Upper lobe of right lung (tissue), 1 donor: ENCODE measurements at places on chromosomes 6 and 20. TPM values are rescaled to one million over a fixed set of nuclear protein-coding genes. Genes with fewer than 3 reads are reported as not detected.

- H3K27me3 ChIP-seq, result no peaks in the 10 kb centered on the region
- DNase-seq, result no peak
- H3K4me3 ChIP-seq, result no peak overlapping the region
- H3K4me1 ChIP-seq, result no peaks in the 10 kb centered on the region
- H3K27ac ChIP-seq, result no peak overlapping the region
Measured at GRCh38 chr6:89750338-89750737, 69.3 kb downstream of the MDN1 start.

DNA sequence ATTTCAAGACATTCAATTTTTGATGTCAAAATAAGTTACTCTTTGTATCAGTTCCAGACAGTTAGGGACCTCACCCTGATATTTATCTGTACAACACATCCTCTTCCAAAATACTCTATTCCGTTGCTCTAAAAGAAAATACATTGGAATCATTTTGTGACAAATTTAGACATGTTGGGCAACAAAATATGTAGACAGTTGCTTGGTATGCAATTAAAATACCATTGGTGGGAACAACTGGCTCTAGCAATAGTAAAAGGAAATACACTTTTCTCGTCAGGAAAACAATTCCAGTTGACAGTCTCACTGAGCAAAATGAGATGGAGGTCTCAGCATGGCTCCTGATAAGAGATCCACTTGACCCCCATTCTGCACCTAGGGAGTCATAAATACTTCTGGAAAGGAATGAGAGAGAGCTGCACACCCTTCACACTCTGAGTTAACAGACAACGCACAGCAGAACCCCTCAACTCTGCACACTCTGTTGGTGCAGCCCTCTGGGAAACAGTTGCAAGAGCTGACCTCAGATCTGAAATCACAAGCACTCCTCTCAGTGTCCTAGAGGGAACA, 171.3 kb upstream of the NT5E start:
- no peaks in the 10 kb centered on the region for H3K36me3 ChIP-seq
- H3K4me1 ChIP-seq, result no peaks in the 10 kb centered on the region
- no peak overlapping the region for H3K27ac ChIP-seq

The IL20RA gene
- 13.3 TPM for total RNA-seq

- no peaks in the 10 kb centered on the region for H3K4me1 ChIP-seq
- no peak overlapping the region for H3K27ac ChIP-seq
- no peaks in the 10 kb centered on the region for H3K27me3 ChIP-seq
- H3K36me3 ChIP-seq, result no peaks in the 10 kb centered on the region
- no peak overlapping the region for H3K4me3 ChIP-seq
Measured at GRCh38 chr6:13550656-13551055, 23.7 kb upstream of the SIRT5 start.

DNA sequence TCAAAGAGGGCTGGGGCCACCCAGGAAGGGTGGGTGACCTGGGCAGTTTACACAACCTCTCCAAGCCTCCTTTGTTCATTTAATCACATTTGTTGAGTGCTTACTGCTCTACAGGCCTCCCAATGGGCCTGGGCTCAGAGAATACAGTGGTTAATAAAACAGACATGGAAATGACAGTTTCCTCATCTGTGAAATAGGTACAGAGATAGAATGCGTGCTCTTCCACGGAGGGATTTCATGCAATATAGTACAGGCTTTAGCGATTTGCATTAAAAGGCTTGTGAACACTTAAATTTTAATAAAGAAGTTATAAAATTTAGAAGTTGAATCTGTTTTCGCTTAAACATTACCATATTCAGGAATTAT, 802 bp upstream of the FERMT1 start:
- H3K27ac ChIP-seq, result peak overlapping the region; percentile 51
- H3K27me3 ChIP-seq, result peaks cover 6% of the 10 kb centered on the region
- H3K4me1 ChIP-seq, result peaks cover 11% of the 10 kb centered on the region
- no peak for DNase-seq

The PRL gene
- total RNA-seq, result not detected

GRCh38 chr20:46056970-46057855, 28.2 kb downstream of the SLC12A5 start:
- H3K4me3 ChIP-seq, result no peak overlapping the region
- H3K36me3 ChIP-seq, result peaks cover 26% of the 10 kb centered on the region
- DNase-seq, result no peak
- H3K4me1 ChIP-seq, result peaks cover 34% of the 10 kb centered on the region
- H3K27me3 ChIP-seq, result peaks cover 30% of the 10 kb centered on the region

The TBP gene
- total RNA-seq, result 12.8 TPM

GRCh38 chr20:46893877-46894578, 615 bp upstream of the EYA2 start:
- no peak overlapping the region for H3K4me3 ChIP-seq
- no peaks in the 10 kb centered on the region for H3K36me3 ChIP-seq
- H3K27me3 ChIP-seq, result peaks cover 54% of the 10 kb centered on the region
- no peaks in the 10 kb centered on the region for H3K4me1 ChIP-seq

The LY6G6F gene
- total RNA-seq, result not detected

The GNMT gene
- 1.4 TPM for total RNA-seq

The HELZ2 gene
- 53.3 TPM for total RNA-seq

DNA sequence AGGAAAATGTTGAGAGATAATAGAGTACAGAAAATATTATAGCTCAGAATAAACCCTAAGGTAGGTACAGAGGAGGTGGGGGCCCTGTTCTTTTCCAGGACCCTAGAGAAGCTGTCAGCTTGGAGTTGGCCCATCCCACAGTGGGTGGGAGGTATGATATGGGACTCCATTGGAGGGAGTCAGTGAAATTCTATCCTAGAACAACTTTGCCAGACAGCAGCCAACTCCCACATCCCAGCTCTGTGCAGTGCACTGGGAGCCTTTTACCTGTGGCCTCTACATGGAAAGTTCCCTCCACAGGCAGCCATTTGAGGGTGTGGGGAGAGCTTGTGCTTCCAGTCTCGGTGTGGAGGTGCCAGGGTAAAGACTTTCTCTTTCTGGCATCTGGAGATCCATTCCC, 36.8 kb upstream of the CLIC5 start:
- no peaks in the 10 kb centered on the region for H3K36me3 ChIP-seq
- H3K27ac ChIP-seq, result peak overlapping the region; percentile 65
- DNase-seq, result no peak
- H3K27me3 ChIP-seq, result no peaks in the 10 kb centered on the region
- peaks cover 27% of the 10 kb centered on the region for H3K4me1 ChIP-seq

DNA sequence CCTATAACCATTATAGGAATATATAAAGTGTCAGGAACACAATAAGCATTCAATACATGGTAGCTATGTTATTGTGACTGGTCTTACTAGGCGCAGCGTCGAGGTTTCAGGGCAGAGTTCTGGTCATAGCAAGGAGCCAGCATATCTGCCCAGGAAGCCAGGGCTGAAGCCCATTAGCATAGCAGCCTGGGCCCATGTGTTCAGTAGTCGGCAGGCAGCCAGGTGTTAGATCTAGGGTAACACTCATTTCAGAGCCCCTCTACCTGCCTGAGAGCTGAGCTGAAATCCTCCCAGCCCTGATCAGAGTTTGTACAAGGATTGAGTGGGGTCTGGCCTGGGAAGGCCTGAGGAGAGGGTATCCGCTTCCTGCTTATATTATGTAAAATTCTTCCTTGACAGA, 32.1 kb downstream of the C20orf173 start:
- H3K4me3 ChIP-seq, result no peak overlapping the region
- H3K36me3 ChIP-seq, result peaks cover 91% of the 10 kb centered on the region
- no peak for DNase-seq
- no peaks in the 10 kb centered on the region for H3K4me1 ChIP-seq

DNA sequence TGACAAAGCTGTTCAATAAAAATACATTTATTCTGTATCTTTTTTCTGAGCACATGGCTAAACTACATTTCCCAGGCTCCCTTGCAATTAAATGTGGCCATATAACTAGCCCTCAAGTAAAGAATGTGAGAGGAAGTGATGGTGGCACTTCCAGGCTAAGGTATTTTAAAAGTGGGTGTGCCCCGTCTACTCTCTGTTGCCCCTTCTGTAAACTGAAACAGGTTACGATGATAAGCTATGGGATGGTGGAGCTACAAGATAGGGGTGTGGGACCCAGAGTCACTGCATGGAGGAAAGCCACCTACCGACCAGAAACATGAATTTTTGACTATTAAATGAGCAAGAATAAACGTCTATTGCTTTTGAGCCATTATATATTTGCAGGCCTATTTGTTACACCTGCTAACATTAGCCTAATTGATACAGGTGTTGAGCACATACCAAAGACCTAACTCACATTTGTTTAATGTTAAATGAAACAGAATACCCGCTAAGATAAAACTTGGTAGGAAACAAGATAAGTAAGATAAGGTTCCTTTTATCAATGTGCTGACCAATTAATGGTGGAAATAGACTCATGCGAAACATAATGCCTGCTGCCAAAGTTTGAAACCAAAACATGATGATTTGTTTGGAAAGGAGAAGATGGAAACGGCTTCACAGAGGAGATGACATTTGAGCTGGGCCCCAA, 3.1 kb downstream of the FYN start:
- no peaks in the 10 kb centered on the region for H3K27me3 ChIP-seq
- no peak overlapping the region for H3K27ac ChIP-seq
- H3K36me3 ChIP-seq, result no peaks in the 10 kb centered on the region
- peaks cover 19% of the 10 kb centered on the region for H3K4me1 ChIP-seq

The TSPO2 gene
- not detected for total RNA-seq

The TINAG gene
- total RNA-seq, result not detected

DNA sequence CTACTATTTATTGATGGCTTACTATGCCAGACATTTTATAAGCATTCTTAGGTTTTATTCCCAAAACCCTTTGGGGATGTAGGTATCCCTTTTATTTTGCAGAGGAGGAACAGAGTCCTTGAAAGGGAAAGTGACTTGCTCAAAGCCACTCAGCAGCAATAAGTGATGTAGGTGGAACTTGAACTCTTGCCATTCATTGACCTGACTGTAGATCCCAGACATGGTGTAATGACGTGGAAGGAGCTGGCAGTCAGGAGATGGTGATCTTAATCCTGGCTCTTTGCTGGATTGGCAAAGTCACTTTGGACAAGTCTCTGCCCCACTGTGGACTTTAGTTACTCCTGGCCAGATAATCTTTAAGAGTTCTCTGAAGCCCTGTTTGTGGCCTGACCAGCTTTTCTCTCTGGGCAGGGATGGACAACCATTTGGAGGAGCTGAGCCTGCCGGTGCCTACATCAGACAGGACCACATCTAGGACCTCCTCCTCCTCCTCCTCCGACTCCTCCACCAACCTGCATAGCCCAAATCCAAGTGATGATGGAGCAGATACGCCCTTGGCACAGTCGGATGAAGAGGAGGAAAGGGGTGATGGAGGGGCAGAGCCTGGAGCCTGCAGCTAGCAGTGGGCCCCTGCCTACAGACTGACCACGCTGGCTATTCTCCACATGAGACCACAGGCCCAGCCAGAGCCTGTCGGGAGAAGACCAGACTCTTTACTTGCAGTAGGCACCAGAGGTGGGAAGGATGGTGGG, 1.6 kb downstream of the DBNDD2 start:
- H3K36me3 ChIP-seq, result peaks cover 33% of the 10 kb centered on the region
- no peak overlapping the region for H3K4me3 ChIP-seq
- H3K4me1 ChIP-seq, result peaks cover 18% of the 10 kb centered on the region
- no peaks in the 10 kb centered on the region for H3K27me3 ChIP-seq
- no peak overlapping the region for H3K27ac ChIP-seq

The BPIFB2 gene
- total RNA-seq, result not detected

DNA sequence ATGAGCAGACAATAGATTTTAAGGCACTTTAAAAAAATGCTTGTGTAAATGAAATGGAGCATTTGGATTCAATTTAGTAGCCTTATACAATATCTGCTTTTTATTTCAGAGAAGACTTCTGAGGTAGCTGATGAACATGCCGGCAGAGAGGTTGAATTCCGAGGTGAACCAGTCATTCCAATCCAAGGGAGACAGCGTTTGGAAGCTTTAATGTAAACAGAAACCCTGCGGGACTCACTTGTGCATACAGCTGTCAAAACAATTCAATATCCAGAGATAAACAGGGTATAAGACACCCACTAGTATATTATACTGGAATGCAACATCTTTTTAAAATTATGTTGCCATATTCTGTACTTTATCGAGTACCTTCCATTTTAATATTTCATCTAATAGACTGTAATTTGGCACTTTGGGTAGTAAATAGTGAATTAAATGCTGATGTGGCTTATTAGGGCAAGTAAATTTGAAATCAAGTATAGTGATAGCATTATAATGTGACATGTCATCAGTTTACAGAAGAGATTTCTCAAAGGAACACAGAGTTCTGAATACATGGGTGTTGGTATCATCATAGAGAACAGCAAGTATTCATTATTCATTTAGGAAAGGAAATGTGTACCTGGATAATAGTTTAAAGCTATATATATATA, 347.7 kb downstream of the PRKN start:
- no peak overlapping the region for H3K4me3 ChIP-seq
- H3K36me3 ChIP-seq, result no peaks in the 10 kb centered on the region
- no peaks in the 10 kb centered on the region for H3K4me1 ChIP-seq

The NFS1 gene
- total RNA-seq, result 19.5 TPM
